Activated CD4-positive, CD25-positive, alpha-beta regulatory T cell (primary cell): ENCODE measurements at places on chromosomes 7 and 10.
A peak's percentile ranks its signal among the peaks of the same experiment; 100 is the strongest.

DNA sequence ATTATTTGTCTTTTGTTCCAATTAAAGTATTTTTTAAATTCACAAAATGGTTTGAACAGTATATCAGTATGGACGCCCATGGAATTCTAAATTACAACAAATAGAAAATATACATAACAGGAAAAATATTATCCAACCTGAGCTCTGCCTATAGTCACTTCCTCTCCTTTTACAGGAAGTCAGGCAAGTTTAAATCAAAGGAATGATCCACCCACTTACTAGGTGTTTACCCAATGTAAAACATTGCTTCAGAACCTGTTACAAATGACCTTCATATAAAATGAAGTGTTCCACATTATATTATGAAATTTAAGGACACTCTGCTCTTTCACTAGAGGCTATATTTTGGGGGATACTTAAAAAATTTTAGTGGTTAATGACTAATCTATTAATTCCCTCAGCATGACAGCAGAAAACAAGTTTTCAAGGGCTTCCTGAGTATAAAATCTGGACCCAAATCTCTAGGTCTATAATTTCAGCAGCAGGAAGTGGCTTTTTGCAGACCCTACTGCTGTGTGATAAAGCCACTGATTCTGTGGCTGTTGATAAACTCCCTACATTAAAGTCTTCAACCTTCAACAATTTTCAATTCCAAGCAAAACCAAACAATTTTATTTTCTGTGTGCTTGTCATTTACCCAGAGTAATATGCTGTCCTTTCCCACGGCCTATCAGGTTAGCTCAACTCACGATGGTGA is 722.6 kb downstream of the GATA3 start:
- DNase-seq = no peak

- no peak for DNase-seq
Observed at GRCh38 chr10:124621637-124622036, 122.5 kb downstream of the FAM53B start.

- DNase-seq = no peak
Observed at GRCh38 chr10:63986536-63986935, 465.3 kb downstream of the REEP3 start.

GRCh38 chr7:151057506-151057988 is at the start of gene CDK5:
CDK5 (minus strand) TSS chr7:151057897; CDS start chr7:151057848, 49 bp downstream.
- no peak for DNase-seq

DNA sequence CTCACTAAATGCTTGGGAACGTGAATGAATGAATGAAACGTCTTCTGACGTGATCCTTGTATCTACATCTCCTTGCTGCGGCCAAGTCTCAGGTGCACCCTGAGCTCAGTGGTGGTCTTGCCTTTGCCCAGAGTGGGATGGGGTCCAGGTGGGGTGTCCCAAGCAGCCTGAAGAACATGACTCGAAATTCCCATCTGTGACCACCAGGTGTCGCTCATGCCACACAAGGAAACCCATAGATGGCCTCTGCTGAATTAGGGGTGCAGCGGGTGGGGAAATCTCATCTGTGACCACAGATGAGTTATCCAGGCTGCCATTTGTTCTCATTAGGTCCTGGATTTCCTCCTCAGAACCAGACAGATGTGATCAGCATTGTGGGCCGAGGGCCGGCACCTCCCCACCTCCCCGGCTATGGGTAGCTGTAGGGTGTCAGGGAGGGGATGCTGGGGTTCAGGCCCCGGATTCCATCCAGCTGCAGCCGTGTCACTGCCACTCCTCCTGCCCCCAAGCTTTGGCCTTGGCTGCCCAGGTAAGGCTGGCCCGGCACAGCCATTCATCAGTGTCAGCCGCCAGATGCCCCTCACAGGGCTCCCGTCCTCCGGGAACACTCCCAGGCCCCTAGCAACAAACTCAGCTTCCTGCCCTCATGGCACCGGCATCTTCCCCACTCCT is 21.0 kb upstream of the GNA12 start:
- peak; percentile 52 for DNase-seq

GRCh38 chr7:137403353-137403695 is 59.8 kb upstream of the PTN start:
- DNase-seq = no peak

GRCh38 chr10:77071001-77071511 is 566.6 kb downstream of the KCNMA1 start:
- no peak for DNase-seq

GRCh38 chr10:96650958-96651357 is 64.1 kb upstream of the TM9SF3 start:
- DNase-seq = no peak

DNA sequence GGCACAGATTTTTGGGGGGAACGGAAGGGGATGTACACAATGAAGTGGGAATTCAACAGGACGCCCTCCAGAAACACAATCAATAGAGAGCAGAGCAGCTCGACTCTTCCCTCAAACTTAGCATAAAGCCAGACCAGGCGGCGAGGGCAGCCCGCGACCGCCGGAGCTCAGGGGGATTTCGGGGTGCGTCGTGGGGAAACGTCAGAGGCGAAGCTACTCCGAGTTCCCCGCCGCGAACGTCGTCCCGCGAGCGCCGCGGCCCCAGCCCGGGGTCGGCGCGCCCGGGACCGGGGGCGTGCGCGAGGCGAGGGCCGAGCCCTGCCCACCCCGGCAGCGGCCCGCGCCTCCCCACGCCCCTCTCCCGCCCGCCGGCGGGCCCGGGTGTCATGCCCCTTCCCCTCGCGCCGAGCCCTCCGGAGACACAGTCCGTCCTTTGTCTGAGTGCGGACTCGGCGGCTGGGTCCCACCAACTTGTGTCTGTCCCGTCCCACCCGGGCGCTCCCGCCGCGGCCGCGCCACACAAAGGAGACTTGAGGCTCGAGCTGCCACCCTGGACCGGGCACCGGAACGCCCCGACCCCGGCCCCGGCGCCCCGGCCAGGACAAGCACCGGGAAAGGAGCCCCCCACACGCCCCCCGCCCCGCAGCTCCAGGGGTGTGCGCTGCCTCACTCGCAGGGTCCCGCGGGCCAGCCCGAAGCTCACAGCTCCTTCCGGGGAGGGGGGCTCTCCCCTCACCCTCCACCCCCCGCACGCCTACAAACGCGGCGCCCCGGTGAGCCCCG is 634 bp downstream of the EZH2 start:
- peak; percentile 12 for DNase-seq

GRCh38 chr7:98616381-98617050 is 569 bp upstream of the NPTX2 start:
- DNase-seq = no peak

GRCh38 chr10:127135844-127136577 is 60.4 kb downstream of the INSYN2A start:
- no peak for DNase-seq

DNA sequence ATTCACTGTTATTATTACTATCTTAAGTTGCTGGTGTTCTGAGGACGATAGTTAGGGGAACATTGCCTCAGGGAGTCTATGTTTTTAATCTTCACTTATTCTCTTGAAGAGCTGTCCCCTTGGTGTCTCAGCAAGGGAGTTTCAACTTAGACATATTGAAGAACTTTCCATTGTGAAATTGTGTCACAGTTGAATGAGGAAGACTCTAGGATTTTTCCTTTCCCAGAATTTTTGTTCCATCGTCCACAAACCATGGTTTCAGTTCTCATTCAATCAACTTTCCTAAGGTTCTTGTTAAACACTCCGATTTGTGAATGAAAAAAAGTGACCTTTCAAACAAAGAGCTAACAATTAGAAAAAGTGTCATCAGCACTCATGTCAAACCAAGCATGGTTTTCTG is 128.3 kb downstream of the GATA3 start:
- no peak for DNase-seq

GRCh38 chr7:36633377-36633776 is 90.9 kb downstream of the AOAH start:
- no peak for DNase-seq

- DNase-seq = no peak
Observed at GRCh38 chr7:110557136-110557535, 533.8 kb upstream of the LRRN3 start.

DNA sequence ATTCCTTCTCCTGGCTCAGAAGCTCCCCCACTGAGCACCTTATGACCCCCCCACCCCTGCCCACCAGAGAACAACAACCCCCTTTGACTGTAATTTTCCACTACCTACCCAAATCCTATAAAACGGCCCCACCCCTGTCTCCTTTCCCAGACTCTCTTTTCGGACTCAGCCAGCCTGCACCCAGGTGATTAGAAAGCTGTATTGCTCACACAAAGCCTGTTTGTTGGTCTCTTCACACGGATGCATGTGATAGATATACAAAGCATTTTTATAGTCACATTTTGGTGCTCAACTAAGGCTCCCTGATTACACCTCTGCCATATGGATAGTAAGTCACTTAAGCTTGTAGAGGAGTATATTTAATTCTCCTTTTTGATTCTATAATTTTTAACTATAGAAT is 985.8 kb downstream of the REEP3 start:
- DNase-seq = no peak

DNA sequence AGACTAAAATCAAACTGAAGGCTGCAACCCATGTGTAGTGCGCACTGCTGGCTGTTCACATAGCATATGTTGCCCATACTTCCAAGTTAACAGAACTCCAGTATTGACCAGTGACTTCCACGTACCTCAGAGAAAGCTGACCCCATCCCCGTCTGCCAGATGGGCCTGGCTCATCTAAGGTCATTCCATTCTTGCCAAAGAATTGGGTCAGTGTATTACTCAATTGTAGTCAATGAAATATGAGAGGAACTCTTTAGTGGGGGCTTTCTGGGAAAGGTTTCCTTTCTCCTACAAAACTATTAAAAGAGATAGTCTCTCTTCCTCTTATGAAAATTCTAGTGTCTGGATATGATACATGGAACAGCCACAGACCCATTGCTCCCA is 238.6 kb downstream of the COBL start:
- DNase-seq = no peak

GRCh38 chr7:4073750-4074149 is 608.3 kb upstream of the FOXK1 start:
- no peak for DNase-seq

DNA sequence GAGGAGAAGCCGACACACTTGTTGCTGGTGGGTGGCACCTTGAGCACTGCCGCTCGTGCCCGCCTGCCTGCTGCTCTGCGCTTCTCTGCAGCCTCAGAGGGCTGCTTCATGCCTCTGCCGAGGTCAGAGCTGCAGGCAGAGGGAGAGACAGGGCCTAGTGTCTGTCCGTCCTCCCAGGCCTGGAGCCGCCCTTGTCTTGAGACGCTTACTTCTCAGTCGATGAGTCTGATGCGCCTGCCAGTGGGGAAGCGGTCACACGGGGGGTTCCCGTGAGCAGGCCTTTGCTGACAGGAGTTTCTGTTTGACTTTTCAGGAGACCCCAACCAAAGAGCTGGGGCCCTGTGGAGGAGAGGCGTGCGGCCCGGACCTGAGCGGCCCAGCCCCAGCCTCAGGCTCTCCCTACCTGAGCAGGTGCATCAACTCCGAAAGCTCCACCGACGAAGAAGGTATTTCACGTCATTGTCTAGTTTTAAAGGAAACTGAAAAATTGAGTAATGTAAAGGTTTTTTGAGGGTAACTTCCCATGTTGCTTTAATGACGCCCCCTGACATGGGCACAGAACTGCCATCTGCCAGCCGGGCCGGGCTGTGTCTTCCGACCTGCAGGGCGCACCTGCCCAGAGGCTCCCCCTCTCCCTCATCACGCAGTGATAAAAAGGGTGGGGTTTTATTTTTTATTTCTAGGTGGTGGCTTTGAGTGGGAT is 7.8 kb upstream of the BHLHA15 start:
- DNase-seq = no peak

GRCh38 chr10:53166325-53166724 is 393.7 kb upstream of the MBL2 start:
- DNase-seq = no peak

DNA sequence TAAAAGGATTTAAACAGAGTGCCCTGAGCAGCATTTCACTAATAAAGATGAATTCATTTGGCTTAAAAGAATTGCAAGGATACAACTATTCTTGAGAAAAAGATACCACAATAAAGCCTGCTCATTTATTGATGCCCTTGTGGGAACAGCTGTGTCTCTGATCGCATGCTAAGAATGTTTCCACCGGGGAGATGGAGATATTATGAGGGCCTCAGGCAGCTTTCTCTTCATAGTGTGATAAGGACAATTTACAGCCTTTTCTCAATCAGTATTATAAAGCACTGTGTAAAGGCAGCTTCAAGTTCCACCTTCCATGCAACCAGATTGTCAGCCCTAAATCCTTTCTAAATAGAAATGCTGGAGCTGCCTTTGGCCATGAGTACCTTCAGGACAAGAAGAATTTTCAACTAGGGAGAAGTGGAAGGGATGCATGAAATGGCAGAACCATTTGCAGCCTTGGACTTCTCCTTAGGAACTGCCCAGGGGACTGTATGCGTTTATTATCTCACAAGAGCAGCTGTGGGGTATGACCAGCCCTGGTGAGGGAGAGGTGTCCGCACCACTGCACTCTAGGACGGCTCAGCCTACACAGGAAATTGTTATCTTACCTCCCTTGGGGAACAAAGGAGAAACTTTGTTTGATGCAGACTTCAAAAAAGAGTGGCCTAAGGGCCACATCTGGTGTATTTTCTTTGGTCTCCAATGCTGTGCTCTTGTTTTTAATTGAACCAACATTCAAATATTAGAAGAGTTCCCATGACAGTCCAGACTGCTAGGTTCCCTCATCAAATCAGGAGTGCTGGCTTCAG is 116.9 kb upstream of the PCGF5 start:
- DNase-seq = no peak

DNA sequence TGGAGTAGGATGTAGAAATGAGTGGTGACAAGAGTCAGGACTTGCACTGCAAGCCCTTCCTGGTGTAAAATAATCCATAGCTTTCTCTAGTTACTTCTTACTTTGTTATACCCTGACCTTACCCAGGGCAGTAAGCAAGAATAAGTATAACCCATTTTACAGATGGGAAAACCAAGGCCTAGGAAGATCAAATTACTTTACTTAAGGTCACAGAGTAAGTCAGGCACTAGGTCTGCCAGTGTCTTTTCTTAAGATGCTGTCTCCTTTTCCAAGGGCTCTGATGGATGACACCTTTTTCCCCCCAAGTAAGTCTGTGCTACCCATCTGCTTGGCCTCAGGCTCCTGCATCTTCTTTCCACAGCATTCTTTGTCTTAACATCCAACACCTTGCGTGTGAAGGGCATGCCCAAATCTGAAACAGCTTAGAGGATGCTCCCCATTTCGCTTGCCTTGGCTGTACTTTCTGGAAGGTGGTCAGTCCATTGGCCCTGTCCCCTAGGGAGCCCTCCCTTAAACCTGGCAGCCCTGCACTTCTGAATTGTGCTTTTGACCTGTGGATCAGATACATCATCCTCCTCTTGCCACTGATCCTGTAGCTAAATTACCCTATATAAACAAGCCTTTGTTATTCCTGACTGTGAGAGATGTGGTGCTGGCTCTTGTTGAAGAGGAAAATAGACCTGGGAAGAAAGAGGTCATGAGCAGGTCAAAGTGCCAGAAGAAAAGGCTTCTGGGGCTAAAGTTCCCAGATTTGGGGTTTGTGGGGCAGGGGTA is 168.6 kb downstream of the LRMDA start:
- no peak for DNase-seq
